ENCODE measurements at places on chromosomes 3 and 15. TPM values are rescaled to one million over a fixed set of nuclear protein-coding genes. Genes with fewer than 3 reads are reported as not detected.
A peak's percentile ranks its signal among the peaks of the same experiment; 100 is the strongest.

Gene CAV3
- total RNA-seq, result not detected

Gene UBAP1L
- 6.9 TPM for total RNA-seq

Gene SERPINI2
- not detected for total RNA-seq

Gene CA12
- total RNA-seq, result 2.9 TPM

Gene POMGNT2
- total RNA-seq, result 6.6 TPM

Gene CHST13
- 39.1 TPM for total RNA-seq

Gene GCSAM
- 0.08 TPM for total RNA-seq

DNA sequence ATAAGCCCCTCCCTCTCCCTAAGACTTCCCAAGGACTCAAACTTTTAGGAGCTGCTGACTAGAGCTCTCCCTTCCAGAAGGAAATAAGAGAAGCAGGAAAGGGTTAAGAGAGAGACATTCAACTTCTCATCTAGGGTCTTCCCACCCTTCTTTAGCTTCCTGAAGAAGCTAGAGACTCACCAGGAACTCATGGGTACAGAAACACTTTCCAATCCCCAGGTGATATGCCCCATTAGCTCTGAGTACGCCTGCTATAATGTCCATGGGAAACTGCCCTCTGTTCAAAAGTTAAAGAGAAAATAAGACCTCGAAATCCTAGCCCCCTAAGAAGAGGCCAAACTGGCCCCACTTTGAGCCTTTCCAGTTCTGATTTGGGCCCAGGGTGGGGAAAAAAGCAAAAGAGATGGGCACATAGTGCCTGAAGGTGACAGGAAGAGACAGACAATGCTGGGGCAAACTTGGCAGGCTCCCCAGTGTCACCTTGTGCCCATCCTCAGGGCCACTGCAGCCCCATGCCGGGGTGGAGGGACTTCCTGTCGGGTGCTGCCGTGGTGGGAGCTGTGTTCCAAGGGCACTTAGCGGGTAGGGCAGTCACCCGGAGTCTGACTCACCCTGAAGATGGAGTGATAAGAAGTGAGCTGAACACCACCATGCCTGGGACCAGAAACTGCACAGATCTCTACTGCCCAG, 29.5 kb downstream of the CCDC12 start:
- peaks cover 47% of the 10 kb centered on the region for H3K4me1 ChIP-seq
- peak overlapping the region; percentile 70 for H3K27ac ChIP-seq
- no peaks in the 10 kb centered on the region for H3K27me3 ChIP-seq
- no peak overlapping the region for H3K4me3 ChIP-seq
- H3K36me3 ChIP-seq, result no peaks in the 10 kb centered on the region
- DNase-seq, result no peak

GRCh38 chr15:27070841-27071240, 99.9 kb downstream of the GABRG3 start:
- no peaks in the 10 kb centered on the region for H3K36me3 ChIP-seq
- H3K4me1 ChIP-seq, result no peaks in the 10 kb centered on the region
- H3K27ac ChIP-seq, result no peak overlapping the region
- no peaks in the 10 kb centered on the region for H3K27me3 ChIP-seq
- no peak for DNase-seq

- H3K27me3 ChIP-seq, result no peaks in the 10 kb centered on the region
- no peak overlapping the region for H3K27ac ChIP-seq
- no peaks in the 10 kb centered on the region for H3K36me3 ChIP-seq
- H3K4me3 ChIP-seq, result no peak overlapping the region
Measured at GRCh38 chr15:61033940-61034677, 195.0 kb downstream of the RORA start.

GRCh38 chr3:143627336-143627735, 220.9 kb downstream of the SLC9A9 start:
- H3K27ac ChIP-seq, result no peak overlapping the region
- no peaks in the 10 kb centered on the region for H3K4me1 ChIP-seq
- no peaks in the 10 kb centered on the region for H3K36me3 ChIP-seq
- H3K4me3 ChIP-seq, result no peak overlapping the region
- H3K27me3 ChIP-seq, result no peaks in the 10 kb centered on the region

DNA sequence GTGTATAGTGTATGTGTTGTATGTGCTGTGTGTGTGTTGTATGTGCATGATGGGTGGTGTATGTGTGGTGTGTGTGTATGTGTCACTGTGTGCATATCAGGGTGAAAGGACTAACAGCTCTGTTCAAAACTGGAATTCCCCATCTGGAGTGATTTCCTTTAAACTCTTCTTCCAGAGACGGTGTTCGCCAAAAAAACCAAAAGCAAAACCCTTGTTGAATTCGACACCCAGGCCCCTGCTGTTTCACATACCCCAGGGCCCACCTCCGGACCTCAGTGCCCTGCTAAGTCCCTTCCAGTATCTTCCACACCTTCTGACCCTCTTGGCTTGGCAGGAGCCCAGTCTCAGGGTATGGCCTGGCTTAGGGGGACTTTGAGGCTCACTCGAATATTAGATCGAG, 44.9 kb upstream of the SEC13 start:
- no peaks in the 10 kb centered on the region for H3K27me3 ChIP-seq
- H3K4me1 ChIP-seq, result no peaks in the 10 kb centered on the region
- H3K36me3 ChIP-seq, result peaks cover 3% of the 10 kb centered on the region

- DNase-seq, result no peak
- no peak overlapping the region for H3K27ac ChIP-seq
- H3K36me3 ChIP-seq, result no peaks in the 10 kb centered on the region
- no peak overlapping the region for H3K4me3 ChIP-seq
- H3K4me1 ChIP-seq, result peaks cover 7% of the 10 kb centered on the region
- no peaks in the 10 kb centered on the region for H3K27me3 ChIP-seq
Measured at GRCh38 chr3:177944228-177944661, 592.0 kb upstream of the KCNMB2 start.

DNA sequence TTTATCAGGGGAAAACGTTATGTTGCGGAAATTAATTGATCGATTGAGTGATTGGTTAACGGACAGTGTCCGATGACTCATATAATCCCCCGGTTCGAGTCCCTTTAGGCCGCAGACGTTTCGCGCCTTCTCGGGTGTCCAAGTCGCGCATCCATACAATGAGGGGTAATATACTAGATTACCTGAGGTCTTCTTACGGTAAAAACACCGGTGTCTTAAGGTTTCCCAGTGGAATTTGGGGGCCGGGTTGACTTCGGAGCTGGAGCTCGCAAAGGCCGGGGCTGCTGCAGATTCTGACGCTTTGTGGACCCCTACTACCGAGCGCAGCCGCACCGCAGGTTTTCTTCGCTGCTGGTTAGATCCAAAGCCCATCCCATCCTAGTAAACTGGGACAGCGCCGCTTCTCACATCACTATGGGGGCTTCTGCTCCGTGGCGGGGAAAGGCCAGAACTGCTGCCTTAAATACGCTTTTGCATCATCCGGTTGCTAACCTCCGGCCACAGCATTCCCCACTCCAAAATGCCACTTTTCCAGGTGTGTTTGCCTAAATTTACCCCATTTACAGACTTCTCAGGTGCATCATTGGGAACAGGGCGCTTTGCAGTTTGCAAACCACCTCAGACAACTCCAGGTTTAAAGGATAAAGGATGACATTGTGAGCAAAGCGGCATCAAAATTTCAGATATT, 858 bp upstream of the SACM1L start:
- peak overlapping the region; percentile 70 for H3K4me3 ChIP-seq
- peaks cover 49% of the 10 kb centered on the region for H3K4me1 ChIP-seq
- no peaks in the 10 kb centered on the region for H3K27me3 ChIP-seq
- DNase-seq, result peak; percentile 55

- no peaks in the 10 kb centered on the region for H3K27me3 ChIP-seq
- no peak overlapping the region for H3K4me3 ChIP-seq
- H3K36me3 ChIP-seq, result no peaks in the 10 kb centered on the region
- no peaks in the 10 kb centered on the region for H3K4me1 ChIP-seq
- DNase-seq, result no peak
Measured at GRCh38 chr15:80866936-80867335, 87.8 kb downstream of the CEMIP start.

GRCh38 chr15:100596792-100597191, 5.2 kb downstream of the LINS1 start:
- no peak overlapping the region for H3K4me3 ChIP-seq
- H3K27ac ChIP-seq, result no peak overlapping the region
- H3K4me1 ChIP-seq, result peaks cover 14% of the 10 kb centered on the region
- H3K27me3 ChIP-seq, result no peaks in the 10 kb centered on the region

- H3K27ac ChIP-seq, result no peak overlapping the region
- no peaks in the 10 kb centered on the region for H3K36me3 ChIP-seq
- H3K27me3 ChIP-seq, result no peaks in the 10 kb centered on the region
Measured at GRCh38 chr3:153254361-153254760, 92.3 kb downstream of the RAP2B start.

DNA sequence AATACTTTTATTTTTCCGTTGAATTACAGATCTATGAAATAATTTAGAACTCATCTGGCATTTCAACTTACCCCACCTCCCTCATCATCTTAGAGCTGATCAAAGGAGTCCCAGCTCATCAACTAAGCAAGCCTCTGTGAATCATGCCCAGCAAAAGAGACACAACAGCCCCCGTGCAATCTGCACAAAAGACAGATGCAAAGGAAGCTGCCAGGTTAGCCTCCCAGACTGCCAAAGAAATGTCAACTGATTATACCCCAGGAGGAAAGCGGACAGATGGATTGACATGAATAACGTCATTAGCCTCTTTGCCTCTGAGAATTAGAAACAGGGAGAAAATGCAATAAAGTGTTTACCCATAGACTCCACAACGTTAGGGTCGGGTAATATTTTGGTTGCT, 75.0 kb downstream of the GABRB3 start:
- no peak overlapping the region for H3K4me3 ChIP-seq
- no peak for DNase-seq

DNA sequence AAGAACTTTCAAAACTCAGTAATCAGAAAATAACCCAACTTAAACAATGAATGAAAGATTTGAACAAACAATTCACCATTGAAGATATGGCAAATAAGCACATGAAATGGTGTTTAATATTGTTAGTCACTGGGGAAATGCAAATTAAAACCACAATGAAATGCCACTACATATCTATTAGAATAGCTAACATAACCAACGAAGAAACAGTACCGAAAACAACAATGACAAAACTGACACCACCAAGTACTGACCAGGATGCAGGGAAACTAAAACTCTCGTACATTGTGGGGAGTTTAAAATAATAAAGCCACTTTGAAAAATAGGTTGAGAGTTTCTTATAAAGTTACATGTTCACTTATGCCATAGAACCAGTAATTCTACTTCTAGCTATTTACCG, 69.1 kb downstream of the KBTBD8 start:
- no peak overlapping the region for H3K4me3 ChIP-seq
- H3K27me3 ChIP-seq, result no peaks in the 10 kb centered on the region
- H3K27ac ChIP-seq, result no peak overlapping the region
- no peaks in the 10 kb centered on the region for H3K4me1 ChIP-seq
- DNase-seq, result no peak

GRCh38 chr15:44763187-44763586, 26.9 kb downstream of the TRIM69 start:
- no peak overlapping the region for H3K4me3 ChIP-seq
- H3K27ac ChIP-seq, result no peak overlapping the region
- no peaks in the 10 kb centered on the region for H3K27me3 ChIP-seq
- no peak for DNase-seq

DNA sequence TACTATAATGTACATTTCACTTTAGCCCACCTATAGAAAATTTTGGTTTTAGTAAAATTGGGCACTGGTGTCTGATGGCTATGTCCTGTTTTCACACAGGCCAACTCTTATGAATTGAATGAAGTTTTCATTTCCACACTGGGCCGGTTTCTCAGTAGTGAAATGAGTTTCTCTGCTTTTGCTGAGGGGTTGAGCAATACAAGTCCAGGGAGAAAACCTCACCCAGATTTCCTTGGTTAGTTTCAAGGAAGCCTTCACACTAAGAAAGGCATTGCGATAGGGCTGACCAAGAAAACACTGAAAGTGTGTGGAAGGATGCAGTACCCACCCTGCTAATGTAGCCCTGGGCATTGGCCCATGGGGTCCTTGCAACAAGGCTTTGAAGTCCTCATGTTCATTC, 331.5 kb upstream of the CFAP20DC start:
- H3K27ac ChIP-seq, result no peak overlapping the region
- no peak for DNase-seq
- no peaks in the 10 kb centered on the region for H3K36me3 ChIP-seq
- H3K27me3 ChIP-seq, result no peaks in the 10 kb centered on the region

- no peak overlapping the region for H3K27ac ChIP-seq
- H3K27me3 ChIP-seq, result no peaks in the 10 kb centered on the region
- H3K4me1 ChIP-seq, result no peaks in the 10 kb centered on the region
- H3K4me3 ChIP-seq, result no peak overlapping the region
- no peak for DNase-seq
Measured at GRCh38 chr3:157065201-157065600, 94.7 kb downstream of the CCNL1 start.

GRCh38 chr3:53324105-53324504, 23.2 kb downstream of the DCP1A start:
- no peak for DNase-seq
- H3K4me1 ChIP-seq, result no peaks in the 10 kb centered on the region
- H3K27ac ChIP-seq, result no peak overlapping the region
- H3K27me3 ChIP-seq, result no peaks in the 10 kb centered on the region

DNA sequence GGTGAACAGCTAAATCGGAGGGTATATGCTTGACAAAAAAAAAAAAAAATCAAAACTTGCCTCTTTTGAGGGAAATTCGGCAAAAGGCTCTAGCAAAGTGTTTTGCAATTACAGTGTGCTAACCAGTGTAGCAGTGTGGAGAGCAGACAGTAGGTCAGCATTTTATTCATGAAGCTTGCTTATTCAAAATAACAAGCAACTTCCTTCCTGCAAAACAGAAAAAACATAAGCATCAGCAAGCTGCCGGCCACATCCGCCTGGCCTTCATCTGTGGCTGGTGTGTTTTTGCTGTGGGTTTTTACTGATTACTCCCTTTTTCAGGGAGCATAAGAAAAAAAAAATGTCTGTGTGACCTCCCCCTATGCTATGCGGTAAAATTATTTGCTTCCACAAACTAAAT, 434.1 kb downstream of the OCA2 start:
- no peaks in the 10 kb centered on the region for H3K4me1 ChIP-seq
- H3K27me3 ChIP-seq, result no peaks in the 10 kb centered on the region
- no peak overlapping the region for H3K27ac ChIP-seq
- DNase-seq, result no peak
- no peak overlapping the region for H3K4me3 ChIP-seq
- H3K36me3 ChIP-seq, result no peaks in the 10 kb centered on the region

DNA sequence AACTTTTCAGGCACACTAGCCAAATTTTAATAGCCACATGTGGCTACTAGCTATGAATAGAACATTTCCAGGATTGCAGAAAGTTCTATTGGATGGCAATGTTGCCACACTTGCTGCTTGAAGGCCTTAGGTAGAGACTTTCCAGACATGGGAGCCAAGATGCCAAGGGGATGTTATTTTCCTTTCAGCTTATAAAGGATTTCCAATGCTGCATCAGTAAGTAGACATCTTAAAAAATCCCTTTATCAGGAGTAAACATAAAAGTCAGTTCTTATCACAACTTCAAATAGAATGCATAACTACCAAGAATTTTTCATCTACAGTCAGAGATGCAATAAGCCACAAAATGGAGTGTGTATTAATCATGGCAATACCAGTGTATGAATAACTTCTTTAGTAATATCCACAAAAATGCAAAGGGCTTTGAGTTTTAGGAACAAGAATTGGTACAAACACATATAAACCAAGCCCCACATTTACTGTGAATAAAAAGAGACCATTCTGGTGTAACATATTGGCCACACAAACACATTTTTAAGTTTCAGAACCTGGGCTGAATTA, 457.1 kb upstream of the ADAMTS9 start:
- no peak overlapping the region for H3K27ac ChIP-seq
- no peaks in the 10 kb centered on the region for H3K27me3 ChIP-seq
- no peaks in the 10 kb centered on the region for H3K4me1 ChIP-seq
- no peaks in the 10 kb centered on the region for H3K36me3 ChIP-seq

- H3K27me3 ChIP-seq, result no peaks in the 10 kb centered on the region
- no peaks in the 10 kb centered on the region for H3K4me1 ChIP-seq
- peak overlapping the region; percentile 56 for H3K27ac ChIP-seq
- no peak overlapping the region for H3K4me3 ChIP-seq
- H3K36me3 ChIP-seq, result no peaks in the 10 kb centered on the region
Measured at GRCh38 chr3:182889948-182890629, 90.2 kb downstream of the DCUN1D1 start.

All from liver (tissue), 10 donors.